Ureter (tissue), 1 donor: ENCODE measurements at places on chromosomes 4 and X. TPM values are rescaled to one million over a fixed set of nuclear protein-coding genes. Genes with fewer than 3 reads are reported as not detected.

The FDCSP gene
- not detected for total RNA-seq

The LIN54 gene
- 11.7 TPM for total RNA-seq

The CDS1 gene
- total RNA-seq: 17.9 TPM

The MRPL1 gene
- total RNA-seq: 30.5 TPM

The TRIM2 gene
- total RNA-seq: 90.6 TPM

The DGKK gene
- not detected for total RNA-seq

GRCh38 chrX:49925176-49925575 is 2.8 kb downstream of the CLCN5 start:
- DNase-seq: no peak

GRCh38 chr4:81418572-81418971 is 53.1 kb downstream of the RASGEF1B start:
- DNase-seq: no peak

DNA sequence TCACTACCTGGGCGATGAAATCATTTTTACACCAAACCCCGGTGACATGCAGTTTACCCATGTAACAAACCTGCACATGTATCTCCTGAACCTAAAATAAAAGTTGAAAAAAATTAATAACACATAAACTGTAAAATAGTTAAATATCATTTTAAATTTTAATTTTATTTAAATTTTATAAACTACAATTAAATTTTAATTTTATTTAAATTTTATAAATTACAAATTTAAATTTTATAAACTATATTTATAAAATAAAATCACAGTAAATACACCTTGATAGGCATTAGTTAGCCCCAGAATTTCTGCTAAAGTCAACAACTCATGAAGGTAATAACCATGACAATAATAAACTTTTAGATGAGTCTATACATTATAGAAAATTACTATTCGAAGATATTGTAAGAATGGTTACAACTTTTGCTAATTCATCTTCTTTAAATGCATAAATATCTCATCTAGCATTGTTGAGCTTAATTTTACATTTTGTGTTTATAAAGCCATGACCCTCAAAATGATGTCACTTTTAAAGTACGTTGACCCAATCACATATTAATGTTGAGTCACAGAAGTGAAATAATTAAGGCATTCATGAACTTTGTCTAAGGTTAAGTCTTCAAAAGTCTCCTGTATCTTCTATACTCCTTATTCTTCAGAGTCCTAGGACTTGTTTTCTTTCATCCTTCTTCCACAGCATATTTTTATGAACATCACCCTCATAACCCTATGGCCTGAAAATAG is 755.8 kb upstream of the LCORL start:
- no peak for DNase-seq

GRCh38 chr4:141890279-141890678 is 253.9 kb downstream of the IL15 start:
- DNase-seq: no peak

GRCh38 chr4:48931459-48931858 is 24.9 kb upstream of the OCIAD2 start:
- DNase-seq: no peak

DNA sequence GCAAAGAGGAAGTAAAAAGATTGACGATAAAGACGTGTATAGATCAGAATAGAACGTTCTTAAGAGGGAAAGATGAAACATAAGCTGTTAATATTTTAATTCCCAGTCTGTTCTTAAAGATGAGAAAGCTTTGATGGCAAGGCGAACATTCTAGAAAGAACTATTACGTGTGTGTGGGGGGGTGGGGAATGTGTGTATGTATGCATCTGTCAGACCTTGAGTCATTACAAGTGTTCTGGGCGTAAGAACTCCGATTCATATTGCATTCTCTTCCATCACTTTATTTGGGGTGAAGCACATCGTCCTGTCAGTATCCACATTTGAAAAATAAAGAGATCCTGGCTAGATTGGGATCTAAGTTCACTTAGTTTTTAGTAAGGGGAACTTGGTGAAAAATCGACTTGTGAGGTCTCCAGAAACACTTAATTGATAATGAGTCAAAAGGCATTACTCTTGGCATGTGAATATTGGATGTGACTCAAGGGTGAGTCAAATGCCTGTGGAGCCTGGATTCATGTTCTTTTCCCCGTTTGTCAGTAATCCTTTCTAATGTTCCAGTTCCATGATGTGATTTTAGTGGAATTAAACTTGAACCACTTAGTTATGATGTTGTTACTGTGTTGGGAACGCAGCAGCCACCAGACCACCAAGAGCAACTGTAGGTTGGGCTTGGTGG is 3.1 kb downstream of the SMS start:
- DNase-seq: no peak

GRCh38 chr4:133537780-133538281 is 388.7 kb downstream of the PCDH10 start:
- DNase-seq: no peak

- no peak for DNase-seq
These were observed 1496.7 kb downstream of the TECRL start for GRCh38 chr4:62912531-62912930.

- DNase-seq: no peak
These were observed 73.6 kb downstream of the DHRSX start for GRCh38 chrX:2427147-2427546.

DNA sequence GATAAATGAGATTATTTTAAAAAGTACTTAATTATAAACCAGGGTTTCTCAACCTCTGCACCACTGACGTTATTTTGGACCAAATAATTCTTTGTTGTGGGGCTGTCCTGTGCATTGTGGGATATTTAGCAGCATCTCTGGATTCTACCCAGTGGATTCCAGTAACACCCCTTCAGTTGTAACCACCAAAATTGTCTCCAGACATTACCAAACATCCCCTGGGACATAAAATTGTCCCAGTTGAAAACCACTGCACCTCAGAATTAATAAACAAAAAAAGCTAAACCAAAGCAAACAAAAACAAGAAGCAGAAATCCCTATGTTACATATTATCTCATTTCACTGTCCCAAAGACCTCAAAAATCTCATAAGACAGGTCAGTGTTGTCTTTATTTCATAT is 54.2 kb upstream of the GIMD1 start:
- DNase-seq: no peak

GRCh38 chr4:24680746-24681448 is 96.5 kb upstream of the DHX15 start:
- DNase-seq: peak; percentile 47

DNA sequence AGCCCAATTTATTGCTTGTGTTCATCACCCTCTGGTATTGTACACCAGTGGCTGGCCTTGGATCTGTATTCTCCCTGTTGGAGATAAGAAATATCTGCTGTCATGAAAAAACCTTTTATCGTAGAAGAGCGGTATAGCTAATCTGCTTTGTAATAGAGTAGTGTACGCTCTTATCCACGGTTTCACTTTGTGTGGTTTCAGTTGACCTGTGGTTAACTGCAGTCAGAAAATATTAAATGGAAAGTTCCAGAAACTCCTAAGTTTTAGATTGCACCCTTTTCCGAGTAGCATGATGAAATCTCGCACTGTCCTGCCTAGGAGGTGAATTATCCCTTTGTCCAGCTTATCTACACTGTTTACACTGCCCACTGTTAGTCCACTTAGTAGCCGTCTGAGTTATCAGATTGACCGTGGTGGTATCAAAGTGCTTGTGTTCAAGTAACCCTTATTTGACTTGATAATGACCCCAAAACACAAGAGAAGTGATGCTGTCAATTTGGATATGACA is 42.4 kb downstream of the KDM6A start:
- DNase-seq: no peak

DNA sequence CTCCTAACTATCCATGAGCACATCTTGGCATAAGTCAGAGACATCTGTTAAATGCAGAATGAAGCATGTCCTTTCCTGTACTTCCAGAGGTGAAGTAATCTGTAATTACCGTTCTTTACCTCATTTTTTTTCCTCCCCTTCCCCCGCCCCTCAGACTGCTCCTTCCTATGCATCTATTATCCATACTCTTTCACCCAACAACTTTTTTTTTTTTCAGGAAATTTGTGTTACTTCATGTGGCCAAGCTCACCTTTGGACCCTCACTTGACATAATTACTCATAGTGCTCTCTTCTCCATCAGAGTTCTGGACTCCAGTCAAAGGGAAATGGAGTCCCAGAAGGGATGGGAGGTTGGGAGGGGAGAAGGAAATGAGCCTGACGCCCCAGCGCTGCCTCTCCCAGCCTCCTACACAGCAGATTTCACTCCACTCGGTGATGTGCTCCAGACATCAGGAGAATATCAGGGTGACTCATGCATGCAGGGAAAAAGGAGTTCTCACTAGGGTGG is 568.8 kb downstream of the STIM2 start:
- DNase-seq: no peak

GRCh38 chrX:134444681-134445080 is 15.3 kb upstream of the HPRT1 start:
- no peak for DNase-seq

DNA sequence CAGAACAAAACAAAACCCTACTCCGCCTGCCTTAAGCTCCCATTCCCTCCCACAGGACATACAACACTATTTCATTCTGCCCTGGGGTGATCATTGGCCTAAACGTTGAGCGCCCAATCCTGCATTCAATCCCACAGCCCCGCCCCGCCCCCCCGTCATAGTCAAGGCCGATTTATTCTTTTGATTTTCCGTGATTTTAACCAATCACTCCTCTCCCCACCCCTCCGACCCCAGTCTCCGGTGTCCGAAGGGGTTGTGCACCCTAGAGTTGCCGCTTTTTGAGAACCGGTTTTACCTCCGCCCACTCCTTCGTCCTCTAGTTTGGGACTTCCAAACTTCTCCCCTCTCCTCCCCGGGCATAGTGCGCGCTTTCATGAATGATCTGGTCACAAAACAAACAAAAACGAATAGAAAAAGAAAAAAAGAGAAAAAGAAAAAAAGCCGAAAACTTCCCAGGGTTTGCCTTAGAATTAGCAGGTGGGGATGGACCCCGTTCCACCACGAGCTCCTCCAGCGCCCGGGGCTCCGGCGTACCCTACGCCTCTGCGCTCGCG is 446 bp upstream of the UBE2A start:
- DNase-seq: peak; percentile 47

- DNase-seq: peak; percentile 60
These were observed 564 bp downstream of the PGK1 start for GRCh38 chrX:78104447-78105176.

GRCh38 chr4:32191961-32192360 is 1471.8 kb downstream of the PCDH7 start:
- DNase-seq: no peak

- no peak for DNase-seq
These were observed 73.5 kb downstream of the PRSS12 start for GRCh38 chr4:118279328-118279727.

- no peak for DNase-seq
These were observed 115.1 kb upstream of the PCDH18 start for GRCh38 chr4:137647375-137647774.

GRCh38 chrX:4004822-4005221 is 291.4 kb upstream of the PRKX start:
- DNase-seq: no peak

DNA sequence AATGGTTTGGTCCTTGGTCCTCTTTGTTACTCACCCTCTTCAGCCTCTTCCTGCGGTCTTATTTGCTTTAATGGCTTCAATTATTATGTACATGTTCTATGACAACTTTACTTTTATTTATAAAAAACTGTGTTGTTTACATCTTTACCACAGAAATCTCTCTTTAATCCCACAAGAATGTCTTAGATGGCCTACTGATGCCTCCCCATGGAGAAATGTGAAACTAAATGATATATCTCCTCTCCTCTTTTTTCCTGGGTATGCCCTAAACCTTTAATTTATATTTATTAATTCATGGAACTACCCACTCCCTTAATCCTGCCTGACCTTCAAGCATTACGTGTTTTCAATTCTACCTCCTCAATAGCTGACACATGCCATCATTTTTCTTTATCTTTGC is 573.2 kb downstream of the CENPC start:
- DNase-seq: no peak

DNA sequence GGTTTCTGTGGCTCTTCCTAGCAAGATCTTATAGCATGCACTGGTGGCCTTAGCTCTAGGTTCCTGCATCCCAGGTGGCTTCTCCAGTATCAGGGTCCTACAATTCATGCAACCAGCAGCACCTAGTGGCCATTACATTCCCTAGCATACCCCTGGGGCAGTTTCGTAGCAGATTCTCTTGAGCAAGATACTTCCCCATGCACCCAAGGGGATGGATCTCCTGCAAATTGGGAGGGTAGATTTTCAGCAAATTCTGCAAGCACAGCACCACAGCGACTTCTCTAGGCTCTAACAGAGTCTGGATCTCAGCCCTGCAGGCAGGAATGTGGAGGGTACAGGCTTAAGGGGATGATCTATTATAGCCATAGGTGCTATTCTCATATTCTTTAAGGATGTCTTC is 13.1 kb upstream of the SLC9B1 start:
- DNase-seq: no peak

DNA sequence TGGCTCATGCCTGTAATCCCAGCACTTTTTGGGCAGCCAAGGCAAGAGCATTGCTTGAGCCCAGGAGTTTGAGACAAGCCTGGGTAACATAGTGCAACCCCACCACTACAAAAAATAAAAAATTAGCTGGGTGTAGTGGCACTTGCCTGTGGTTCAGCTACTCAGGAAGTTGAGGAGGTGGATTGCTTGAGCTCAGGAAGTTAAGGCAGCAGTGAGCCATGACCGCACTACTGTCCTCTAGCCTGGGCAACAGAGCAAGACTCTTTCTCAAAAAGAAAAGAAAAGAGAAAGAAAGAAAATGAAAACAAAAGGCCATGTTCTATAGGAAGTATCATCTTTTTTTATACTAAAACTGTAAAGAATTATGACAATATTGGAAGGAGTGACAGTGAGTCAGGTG is 38.5 kb downstream of the NEK1 start:
- no peak for DNase-seq

DNA sequence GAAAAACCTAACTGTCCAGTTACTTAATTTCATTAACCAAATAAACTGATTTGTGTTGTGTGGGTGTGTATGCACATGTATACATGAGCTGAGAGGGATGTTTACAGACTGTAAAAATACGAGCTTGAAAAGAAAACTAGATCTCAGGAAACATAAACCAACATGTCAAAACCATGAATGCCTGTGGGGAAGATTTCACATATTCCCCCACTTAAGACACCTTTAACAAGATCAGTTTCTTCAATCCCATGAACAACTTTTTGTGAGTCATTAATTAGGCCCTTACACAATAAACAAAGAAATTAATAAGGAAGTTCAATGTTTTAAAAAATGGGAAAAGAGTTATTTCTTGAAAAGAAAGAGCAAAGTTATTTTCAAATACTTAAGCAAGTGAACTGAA is 170.8 kb downstream of the ZNF674 start:
- no peak for DNase-seq

DNA sequence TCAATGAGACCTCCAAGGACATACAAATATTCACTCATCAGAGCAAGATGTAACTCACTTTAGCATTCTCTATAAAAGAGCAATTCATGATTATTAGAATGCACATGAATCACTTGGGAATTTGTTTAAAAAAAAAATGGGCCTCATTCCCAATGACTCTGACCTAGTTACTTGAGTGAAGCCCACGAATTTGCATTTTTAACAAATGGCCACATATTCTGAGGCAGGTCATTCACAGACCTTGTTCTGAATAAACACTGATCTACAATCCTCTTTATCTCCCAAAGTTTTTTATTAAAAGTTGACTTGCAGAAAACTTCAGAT is 255.1 kb upstream of the VEGFC start:
- no peak for DNase-seq

- DNase-seq: no peak
These were observed 4.3 kb downstream of the IL1RAPL1 start for GRCh38 chrX:28591542-28591941.

- no peak for DNase-seq
These were observed 50.4 kb downstream of the CCDC160 start for GRCh38 chrX:134287346-134287745.

- DNase-seq: peak; percentile 73
These were observed 7.5 kb upstream of the PDLIM3 start for GRCh38 chr4:185542626-185543315.
